ENCODE measurements at places on chromosomes 11 and 22. TPM values are rescaled to one million over a fixed set of nuclear protein-coding genes. Genes with fewer than 3 reads are reported as not detected.

OR51Q1 gene
- not detected for total RNA-seq

NLRX1 gene
- total RNA-seq, result 21.3 TPM

GRCh38 chr11:103047837-103048236 lies 44.1 kb downstream of the DCUN1D5 start:
- no peak for DNase-seq

- no peak for DNase-seq
Observed at GRCh38 chr11:27477831-27478230, 5.2 kb upstream of the LGR4 start.

TUBA8 gene
- total RNA-seq, result 0.51 TPM
